ENCODE measurements at places on chromosomes 3 and 15.

DNA sequence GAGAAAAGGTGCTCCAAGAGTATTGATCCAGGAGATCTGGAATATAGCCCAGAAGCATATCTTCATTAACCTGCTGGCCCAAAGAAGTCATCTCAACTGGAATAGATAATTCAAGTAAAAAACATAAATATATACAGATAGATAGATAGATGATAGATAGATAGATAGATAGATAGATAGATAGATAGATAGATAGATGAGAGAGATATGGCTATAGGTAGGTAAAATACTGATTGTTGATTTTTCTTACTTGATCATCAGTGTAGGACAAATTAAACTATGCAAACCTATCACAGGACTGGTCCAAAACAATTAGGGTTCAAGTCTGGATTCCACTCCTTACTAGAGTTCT, 83.6 kb downstream of the TNIK start:
- H3K4me1 ChIP-seq: peaks cover 2% of the 10 kb centered on the region
- H3K4me3 ChIP-seq: no peak overlapping the region
- no peak for DNase-seq
- no peaks in the 10 kb centered on the region for H3K36me3 ChIP-seq

GRCh38 chr3:16203671-16204629, 29.5 kb downstream of the GALNT15 start:
- no peak overlapping the region for H3K27ac ChIP-seq
- no peak overlapping the region for H3K4me3 ChIP-seq
- H3K4me1 ChIP-seq: peaks cover 5% of the 10 kb centered on the region
- DNase-seq: no peak
- peaks cover 4% of the 10 kb centered on the region for H3K27me3 ChIP-seq

DNA sequence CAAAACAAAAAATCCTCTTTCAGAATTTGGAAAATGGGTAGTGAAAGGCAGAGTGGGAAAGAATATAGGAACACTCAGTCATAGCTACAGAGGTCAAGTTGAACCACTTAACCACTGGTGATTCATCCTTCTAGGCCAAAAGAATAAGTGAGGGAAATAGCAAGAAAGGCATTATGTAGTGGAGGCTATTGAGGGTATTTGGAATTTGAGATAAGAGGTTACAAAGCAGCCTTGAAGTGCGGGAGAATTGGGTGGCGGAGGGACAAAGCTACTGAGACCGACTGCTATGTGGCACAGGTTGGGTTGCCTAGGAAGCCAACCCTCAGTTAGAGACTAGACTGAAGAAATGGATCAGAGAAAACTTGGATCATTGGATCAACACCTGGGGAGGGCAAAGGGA, 109.5 kb downstream of the SYNPR start:
- H3K27me3 ChIP-seq: no peaks in the 10 kb centered on the region
- no peak overlapping the region for H3K4me3 ChIP-seq
- no peaks in the 10 kb centered on the region for H3K4me1 ChIP-seq
- no peaks in the 10 kb centered on the region for H3K36me3 ChIP-seq

DNA sequence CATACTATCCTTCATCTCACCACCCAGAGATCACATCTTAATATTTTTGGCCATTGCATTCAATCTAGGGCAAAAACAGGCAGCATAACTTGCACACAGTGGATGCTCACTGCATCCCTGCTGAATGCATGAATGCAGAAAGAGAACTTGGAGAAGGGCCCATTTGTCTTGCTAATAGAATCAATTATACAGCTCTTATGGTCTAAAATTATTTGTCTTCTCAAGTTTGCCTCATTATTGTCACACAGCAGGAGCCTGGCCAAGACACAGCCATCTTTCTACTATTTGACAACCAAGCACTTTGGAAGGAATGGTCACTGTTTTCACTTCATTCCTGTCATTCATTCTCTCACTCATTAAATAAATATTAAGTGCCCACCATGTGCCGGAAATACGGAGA, 1.2 kb upstream of the ARHGEF26 start:
- H3K27me3 ChIP-seq: peaks cover 59% of the 10 kb centered on the region
- H3K27ac ChIP-seq: no peak overlapping the region
- peaks cover 23% of the 10 kb centered on the region for H3K4me1 ChIP-seq
- DNase-seq: no peak
- H3K4me3 ChIP-seq: no peak overlapping the region

All from activated naive CD4-positive, alpha-beta T cell treated with anti-CD3 and anti-CD28 coated beads, Interleukin-2, amount 10 ng/mL, durations not matched to agents 7 days and 5 days (primary cell).